ENCODE measurements at places on chromosomes 11 and 22.

DNA sequence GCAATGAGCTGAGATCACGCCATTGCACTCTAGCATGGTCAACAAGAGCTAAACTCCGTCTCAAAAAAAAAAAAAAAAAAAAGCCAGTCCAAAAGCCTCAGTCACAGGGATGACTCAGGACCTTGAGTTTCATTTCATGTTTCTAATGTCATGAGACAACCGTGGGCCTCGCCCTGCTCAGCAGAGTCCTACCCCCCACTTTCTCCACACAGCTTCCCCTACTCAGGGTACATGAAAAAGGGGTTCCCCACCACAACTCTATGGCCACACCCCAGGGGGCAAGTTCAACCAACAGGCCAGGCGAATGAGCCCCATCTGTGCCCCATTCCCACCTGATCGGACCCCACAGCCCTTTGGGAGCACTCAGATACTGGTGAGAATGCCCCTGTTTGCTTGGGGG, 24.3 kb upstream of the ADA2 start:
- no peak for DNase-seq

- no peak for DNase-seq
These were observed 4.5 kb downstream of the GSTP1 start for GRCh38 chr11:67588136-67588503.

- no peak for DNase-seq
These were observed 16.0 kb upstream of the PHLDA2 start for GRCh38 chr11:2945031-2945756.

- no peak for DNase-seq
These were observed 564.5 kb upstream of the B3GAT1 start for GRCh38 chr11:134976551-134976950.

All from GDM1 (cell line).